Tongue (tissue), 3 donors: ENCODE measurements at places on chromosomes 5 and 9.

- DNase-seq: no peak
These were observed 96.6 kb downstream of the MAN2A1 start for GRCh38 chr5:109786206-109786855.

- DNase-seq: no peak
These were observed 19.0 kb downstream of the OLFML2A start for GRCh38 chr9:124795881-124796431.

GRCh38 chr5:128637031-128637430 is 99.0 kb upstream of the FBN2 start:
- no peak for DNase-seq

- DNase-seq: no peak
These were observed 1172.5 kb downstream of the CDH12 start for GRCh38 chr5:21680641-21681040.

GRCh38 chr9:14440062-14440461 is 126.1 kb upstream of the NFIB start:
- no peak for DNase-seq

DNA sequence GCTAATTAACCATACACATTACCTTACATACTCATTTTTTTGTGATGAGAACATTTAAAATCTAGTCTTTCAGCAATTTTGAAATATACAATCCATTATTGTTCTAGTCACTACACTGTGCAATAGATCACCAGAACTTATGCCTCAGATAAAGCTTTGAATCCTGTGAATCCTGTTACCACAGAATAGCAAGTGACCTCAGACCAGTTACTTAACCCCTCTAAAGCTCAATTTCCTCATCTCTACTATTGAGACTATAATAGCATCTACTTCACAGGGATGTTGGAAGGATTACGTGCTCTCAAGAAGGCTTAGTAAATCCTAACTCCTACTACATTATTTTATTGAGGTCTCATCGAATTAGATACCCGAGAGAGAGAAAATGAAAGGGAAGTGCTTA is 60.2 kb upstream of the PIP5K1B start:
- DNase-seq: no peak

DNA sequence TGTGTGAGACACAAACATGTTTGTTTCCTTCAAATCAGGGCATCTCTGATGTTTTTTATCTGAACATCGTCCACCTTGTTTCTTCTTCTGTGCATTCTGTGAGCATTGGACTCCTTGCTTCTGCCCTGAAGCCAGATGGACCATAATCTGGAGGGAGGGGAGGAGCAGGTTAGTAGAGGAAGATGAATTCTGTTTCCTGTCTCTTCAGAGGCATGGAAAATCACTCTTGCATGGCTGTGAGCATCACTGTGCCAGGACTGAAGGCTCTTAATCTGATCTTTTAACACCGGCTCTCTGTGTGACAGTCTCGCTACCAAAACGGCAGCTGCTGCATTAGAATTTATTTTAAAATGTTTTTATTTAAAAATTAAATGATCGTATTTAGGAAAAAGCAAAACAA is 43.3 kb downstream of the TLE4 start:
- peak; percentile 54 for DNase-seq

- DNase-seq: no peak
These were observed 408.8 kb downstream of the ENC1 start for GRCh38 chr5:74231697-74232096.

DNA sequence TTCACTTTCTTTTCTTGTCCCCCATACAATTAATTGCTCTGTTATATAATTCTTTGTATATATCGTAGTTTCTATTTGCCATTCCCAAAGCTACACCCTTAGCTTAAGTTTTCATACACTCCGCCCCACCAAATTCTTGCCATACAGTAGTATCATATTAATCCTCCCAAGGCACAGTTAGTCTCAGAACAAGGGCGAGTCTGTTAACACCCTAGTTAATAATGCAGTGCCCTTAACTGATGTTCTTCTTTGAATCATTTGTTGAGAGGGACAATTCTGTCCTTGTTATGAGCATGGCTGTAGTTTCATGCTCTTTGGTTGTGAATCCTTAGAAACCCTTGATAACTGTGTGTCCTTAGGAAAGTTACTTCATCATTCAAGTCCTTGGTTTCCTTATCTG is 206.2 kb downstream of the CFAP90 start:
- DNase-seq: no peak

- no peak for DNase-seq
These were observed 193.3 kb downstream of the SMARCA2 start for GRCh38 chr9:2208465-2208864.

DNA sequence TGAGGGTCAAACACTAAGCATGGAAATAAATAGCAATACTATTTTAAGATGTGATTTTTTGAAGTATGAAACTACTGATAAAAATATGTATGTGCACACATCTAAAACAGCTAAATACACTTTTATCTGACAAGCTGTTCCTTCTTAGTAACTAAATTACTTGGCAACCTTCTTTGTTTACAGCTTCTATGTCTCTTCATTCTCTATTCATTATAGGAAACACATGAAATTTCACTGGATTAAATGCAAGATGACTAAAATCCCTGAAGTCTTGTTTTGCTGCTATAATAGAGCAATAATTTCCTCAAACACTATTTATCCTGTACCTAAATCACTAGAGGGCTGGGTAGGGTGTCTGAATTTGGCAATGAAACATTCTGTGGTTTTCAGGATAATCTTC is 11.7 kb downstream of the RICTOR start:
- DNase-seq: no peak

DNA sequence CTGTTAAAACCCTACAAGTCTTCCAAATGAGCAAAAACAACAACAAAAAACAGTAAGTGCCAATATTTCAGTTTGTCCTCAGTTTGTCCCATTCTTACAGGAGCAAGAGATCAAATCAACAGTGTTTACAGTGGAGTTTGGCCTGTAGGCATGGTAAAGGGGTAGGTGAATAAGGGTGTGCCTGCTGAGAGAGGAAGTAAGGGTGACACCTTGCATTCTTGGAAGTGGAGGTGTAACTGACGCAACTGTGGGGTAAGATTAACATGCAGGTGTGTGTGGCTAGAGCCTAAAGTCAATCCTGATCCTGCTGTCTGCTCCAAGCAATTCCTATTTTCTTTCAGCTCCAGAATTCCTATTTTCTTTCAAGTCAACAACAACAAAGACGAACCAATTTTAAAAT is 43.4 kb downstream of the PFDN1 start:
- no peak for DNase-seq

GRCh38 chr9:127448112-127448805 is 2.9 kb downstream of the RPL12 start:
- no peak for DNase-seq

DNA sequence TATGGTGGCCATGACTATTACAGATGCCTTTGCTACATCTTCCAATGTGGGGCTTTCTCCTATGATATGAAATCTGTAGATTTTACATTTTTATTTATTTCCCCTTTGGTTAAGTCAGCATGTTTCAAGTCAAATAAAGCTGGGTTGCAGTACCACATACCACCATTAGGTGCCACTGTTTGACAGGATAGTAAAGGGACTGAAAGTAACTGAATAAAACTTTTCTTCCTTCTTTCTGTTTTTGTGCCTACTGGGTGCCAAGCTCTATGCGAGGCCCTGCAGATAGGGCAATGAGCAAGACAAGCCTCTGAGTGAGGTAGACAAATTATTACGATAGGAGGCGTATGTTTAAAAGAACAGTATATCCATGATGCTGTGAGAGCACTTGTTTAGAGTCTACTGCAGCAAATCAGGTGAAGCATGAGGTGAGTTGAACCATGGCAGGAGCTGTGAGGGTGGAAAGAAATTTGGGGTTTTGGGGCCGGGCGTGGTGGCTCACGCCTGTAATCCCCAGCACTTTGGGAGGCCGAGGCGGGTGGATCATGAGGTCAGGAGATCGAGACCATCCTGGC is 64.8 kb downstream of the GDNF start:
- DNase-seq: no peak

DNA sequence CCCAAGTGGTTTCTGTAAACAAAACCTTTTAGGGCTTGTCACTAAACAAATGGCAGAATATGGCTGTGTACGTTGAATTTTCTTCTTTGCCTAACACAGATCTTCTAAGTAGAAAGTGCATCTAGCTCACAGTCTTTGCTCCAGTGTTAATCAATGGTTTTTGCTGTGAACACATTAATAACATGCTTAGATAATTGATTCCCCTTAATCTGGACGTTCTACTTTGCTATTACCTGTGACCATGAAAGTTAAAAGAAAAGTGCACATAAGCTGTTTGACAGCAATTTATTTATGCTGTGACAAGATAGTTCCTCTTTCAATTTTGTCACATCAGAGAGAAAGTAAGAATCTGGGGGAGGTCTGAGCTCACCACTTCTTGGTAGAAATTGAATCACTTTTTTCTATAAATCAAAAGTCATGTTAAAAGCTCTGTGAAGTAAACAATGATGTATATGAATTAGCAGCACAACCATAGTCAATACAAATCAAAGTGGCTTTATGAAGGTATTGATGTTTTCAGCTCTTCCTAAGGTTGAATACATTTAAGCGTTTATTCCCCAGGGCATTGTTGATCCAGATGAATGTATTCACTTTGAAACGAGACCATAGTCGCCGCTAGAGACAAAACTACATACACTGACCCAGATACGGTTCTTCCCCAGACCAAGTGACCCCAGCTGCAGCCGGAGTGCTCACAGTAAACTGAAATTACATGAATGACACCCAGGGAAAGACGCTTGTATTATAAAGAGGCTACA is 174.6 kb upstream of the ZNF608 start:
- no peak for DNase-seq

GRCh38 chr9:97176206-97176605 is 131.3 kb upstream of the CCDC180 start:
- DNase-seq: peak; percentile 96

GRCh38 chr5:117433818-117434217 is 859.2 kb upstream of the SEMA6A start:
- DNase-seq: no peak

GRCh38 chr9:37776328-37776727 is 8.5 kb downstream of the EXOSC3 start:
- no peak for DNase-seq

GRCh38 chr5:27962198-27962597 is 923.8 kb upstream of the CDH9 start:
- no peak for DNase-seq

DNA sequence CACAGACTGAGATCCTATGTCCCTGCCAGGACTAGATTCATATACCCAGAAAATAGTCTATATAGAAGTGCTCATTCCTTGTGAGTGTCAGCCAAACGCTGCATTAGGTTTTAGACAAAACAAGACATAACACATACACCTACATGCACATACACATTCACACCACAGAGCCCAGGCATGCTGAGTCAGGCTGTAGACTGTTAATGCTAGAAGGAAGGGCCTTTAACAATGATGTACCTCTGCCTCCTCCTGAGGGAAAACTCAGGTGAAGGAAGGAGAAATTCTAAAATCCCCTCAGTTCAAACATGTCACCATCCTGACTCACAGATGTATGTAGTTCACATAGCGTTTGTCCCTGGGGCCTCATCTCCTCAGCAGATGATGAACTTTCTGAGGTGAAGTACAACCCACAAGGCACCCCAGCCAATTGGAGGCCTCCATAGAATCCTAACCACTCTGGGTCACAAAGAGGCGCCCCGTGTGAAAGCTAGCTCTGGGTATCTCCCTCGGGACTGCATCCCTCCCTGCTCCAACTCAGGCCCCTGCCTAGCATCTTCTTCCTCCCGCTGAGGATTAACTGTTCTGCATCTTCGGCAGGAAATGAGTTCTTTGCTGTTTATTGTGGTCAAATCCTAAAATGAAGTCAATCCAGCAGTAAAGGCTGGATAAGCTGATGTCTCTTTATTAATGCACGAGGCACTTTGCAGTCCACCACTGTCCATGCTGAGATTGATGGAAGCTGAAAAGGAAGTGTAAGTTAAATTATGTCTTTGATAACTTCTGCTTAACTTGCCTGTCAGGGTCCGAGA is 40.8 kb upstream of the FSTL4 start:
- no peak for DNase-seq

DNA sequence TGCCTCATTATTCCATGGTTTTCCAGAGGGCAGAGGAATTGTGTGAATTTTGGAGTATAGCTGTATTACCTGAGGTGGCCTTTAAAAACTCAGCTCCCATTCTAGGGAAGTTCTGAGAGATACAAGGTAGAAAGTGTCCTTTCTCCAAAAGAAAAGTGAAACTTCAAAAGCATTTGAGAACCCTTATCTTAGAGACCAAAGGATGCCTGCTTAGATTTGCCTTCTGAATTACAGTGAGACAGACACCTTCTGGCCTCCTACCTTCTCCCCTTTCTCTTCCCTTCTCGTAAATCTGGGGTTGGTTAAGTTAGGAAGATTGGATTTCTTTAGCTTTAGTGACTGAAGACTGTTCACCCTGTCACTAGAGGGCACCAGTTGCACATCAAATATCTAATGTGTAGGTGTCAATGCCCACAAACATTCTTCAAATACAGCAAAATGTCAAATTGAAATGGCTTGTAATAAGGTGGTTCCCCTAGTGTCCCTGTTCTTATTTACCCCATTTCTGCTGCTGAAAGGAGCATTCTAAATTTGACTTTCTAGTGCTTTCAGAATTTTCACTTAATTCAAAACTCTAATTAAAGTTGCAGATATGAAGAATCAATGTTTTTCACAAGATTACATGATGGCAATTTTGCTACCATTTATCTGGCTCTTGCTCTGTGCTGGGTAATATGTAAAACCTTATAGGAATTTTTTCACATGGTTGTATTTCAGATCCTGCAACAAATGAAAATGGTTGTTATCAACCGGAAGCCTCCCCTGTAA is 46.7 kb downstream of the PRRC1 start:
- DNase-seq: peak; percentile 81

GRCh38 chr5:4905674-4906520 is 234.2 kb upstream of the ADAMTS16 start:
- peak; percentile 16 for DNase-seq

DNA sequence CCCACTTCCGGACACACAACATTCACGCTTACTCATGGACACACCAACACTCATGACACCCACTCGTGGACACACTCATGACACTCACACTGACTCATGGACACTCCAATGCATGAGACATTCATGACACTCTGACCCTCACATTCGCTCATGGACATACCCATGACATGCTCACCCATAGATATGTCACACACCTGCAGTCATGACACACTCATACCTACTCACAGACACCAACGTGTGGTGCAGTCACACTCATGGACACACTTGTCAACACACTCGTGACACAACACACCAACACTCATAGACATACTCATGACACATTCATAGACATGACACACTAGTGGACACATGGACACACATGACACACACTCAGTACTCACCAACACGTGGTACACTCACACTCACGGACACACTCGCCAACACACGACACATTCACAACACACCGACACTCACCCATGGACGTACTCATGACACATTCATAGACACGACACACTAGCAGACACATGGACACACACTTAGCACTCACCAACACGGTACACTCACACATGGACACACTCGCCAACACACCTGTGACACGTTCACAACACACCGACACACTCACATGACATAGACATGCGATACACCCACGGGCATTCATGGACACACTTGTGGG is 73.4 kb downstream of the PHF2 start:
- DNase-seq: no peak

GRCh38 chr9:115946530-115946929 is 207.1 kb upstream of the PAPPA start:
- no peak for DNase-seq
